ENCODE measurements at places on chromosomes 12 and 14.
A peak's percentile ranks its signal among the peaks of the same experiment; 100 is the strongest.

GRCh38 chr14:52070051-52070431, 1.2 kb upstream of the NID2 start:
- DNase-seq = no peak

- DNase-seq = no peak
These were observed 2.3 kb upstream of the GLIPR1 start for GRCh38 chr12:75478116-75478794.

- no peak for DNase-seq
These were observed 19.5 kb upstream of the HIGD1C start for GRCh38 chr12:50932787-50933280.

DNA sequence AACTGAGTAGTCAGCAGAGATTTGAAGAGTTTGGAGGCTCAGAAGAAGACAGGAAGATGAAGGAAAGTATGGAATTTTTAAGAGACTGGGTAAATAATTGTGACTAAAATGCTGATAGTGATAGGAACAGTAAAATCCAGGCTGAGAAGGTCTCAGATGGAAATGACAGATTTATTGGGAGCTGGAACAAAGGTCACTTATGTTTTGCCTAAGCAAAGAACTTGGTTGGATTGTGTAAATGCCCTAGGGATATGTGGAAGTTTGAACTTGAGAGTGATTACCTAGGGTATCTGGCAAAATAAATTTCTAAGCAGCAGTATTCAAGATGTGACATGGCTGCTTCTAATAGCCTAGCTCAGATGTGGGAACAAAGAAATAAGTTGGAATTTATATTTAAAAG, 180.9 kb downstream of the TRHDE start:
- no peak for DNase-seq

- no peak for DNase-seq
These were observed 46.6 kb downstream of the TSPAN11 start for GRCh38 chr12:30973175-30973574.

DNA sequence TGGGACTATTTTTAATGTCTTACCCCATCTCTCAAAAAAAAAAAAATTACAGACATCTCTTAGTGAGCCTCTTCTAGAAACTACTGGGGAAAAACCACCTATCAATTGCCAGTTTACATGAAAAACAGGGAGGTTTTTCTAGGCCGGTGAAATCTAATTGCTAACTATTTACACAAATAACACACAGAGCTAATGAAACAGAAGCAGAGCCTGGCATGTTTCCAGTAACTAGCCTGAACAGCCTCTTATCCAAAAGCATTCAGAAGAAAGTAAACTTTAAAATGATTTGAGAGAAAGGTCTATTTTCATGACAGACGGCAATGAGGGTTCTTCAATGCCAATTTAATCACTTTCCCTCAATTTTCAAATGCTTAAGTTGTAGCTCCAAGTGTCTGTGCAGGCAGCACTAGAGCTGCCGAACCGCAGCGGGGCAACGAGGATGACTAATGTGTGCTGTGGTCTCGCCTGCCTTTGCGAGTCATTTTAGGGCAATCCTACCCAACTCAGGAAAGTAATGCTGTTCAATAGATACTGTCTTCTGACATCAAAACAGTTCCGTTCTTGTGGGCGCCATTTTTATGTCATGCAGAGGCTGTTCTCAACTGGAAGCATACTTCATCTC, 84.6 kb downstream of the SETD3 start:
- DNase-seq = peak; percentile 52

- DNase-seq = no peak
These were observed 267.7 kb downstream of the MED13L start for GRCh38 chr12:116009805-116010204.

- no peak for DNase-seq
These were observed 82.3 kb downstream of the KCNMB4 start for GRCh38 chr12:70448371-70448770.

GRCh38 chr14:59925797-59926196, 5.9 kb downstream of the LRRC9 start:
- no peak for DNase-seq

DNA sequence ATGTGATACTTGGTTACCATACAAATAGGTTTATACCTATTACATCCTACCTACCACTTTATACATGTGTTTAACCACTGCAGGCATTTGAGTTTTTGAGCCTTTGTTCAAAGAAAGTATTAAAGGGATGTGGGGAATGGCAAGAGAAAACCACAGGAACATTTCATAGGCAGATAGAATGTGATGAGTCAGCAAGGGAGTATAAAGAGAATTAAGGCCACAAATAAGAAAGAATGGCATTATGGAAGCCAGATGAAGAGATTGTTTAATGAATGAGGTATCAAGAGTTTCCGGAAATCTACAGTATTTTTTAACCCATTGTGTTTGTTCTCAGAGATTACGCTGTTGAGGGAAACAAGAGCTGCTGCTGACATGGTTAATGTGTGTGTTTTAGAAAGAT, 66.9 kb downstream of the METTL25 start:
- no peak for DNase-seq

DNA sequence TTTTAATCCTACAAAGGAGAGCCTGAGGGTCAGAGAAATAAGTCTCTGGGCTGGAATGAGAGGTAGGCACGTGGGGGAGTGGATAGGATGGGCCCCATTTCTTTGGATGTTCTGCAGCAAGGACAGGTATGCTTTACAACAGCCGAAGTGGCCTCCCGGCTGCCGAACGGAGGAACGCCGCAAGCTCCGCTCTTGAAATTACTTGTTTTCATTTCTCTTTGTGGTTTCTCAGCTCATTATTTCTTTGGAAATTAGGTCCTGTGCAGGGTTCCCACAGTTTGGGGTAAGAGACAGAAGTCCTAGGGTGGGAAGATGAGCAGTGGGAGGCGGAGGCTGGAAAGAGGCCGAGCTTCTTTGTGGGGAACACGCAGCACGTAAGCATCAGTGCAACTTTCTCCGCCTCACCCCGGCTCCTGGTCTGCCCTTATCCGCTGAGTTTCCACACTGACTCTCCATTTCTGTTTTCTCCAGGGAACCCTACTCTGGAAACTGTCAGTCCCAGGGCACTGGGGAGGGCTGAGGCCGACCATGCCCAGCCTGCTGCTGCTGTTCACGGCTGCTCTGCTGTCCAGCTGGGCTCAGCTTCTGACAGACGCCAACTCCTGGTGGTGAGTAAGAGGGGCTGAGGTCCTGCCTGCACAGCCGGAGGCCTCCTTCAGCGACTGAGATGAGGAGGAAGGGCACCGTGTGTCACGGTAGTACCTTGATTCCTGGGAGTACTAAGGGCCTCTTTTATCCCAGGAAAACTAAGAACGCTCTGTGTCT, 2.0 kb downstream of the WNT5B start:
- DNase-seq = no peak

- DNase-seq = no peak
These were observed 751 bp downstream of the PSMB5 start for GRCh38 chr14:23033801-23034497.

DNA sequence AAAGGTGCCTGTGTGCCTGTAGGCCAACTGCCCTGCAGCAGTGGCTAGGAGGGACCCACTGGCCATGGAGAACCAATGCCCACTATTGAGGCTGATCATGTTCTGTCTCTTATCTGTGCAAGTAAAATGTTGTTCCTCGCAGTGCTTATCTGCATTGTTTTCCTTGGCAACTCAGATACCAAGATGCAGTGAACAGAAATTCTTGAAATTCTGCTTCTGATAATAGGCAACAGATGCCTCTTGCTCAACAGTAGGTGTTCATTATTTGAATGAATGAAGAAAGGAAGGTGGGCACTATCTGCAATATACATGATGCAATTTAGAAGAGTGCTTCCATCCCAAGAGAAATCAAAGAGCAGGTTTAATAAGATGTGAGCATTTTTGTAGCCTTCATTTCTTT, 232.2 kb downstream of the NUAK1 start:
- DNase-seq = no peak

GRCh38 chr14:95044463-95045105, 112.7 kb downstream of the DICER1 start:
- no peak for DNase-seq

GRCh38 chr14:42391146-42391834, 784.6 kb downstream of the LRFN5 start:
- peak; percentile 43 for DNase-seq

GRCh38 chr14:65101631-65102440, 481 bp downstream of the MAX start:
- no peak for DNase-seq

All from NCI-H1694 treated with DMSO at 0.1 percent for 48 hours (cell line).